Kidney tubule cell (primary cell): ENCODE measurements at places on chromosomes 11 and 22.

DNA sequence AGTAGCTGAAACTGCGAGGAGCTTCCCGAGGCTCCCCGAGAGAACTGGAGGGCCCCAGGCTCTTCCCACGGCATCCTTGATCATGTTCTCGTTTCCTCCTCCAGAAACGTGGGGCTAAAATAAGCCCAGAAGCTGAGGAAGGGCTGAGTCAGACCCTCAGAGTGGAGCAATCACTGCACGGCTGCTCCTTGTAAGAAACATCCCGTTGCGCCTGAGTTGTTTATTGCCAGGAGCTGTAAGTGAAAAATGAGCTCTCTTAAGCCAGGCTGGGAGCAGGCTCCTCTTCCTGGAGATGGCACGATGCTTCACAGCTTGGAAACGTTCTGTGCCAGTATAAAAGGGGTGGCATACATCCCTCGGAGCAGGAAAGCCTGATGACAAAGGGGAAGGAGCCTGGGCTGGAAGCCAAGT, 47.3 kb upstream of the SYN3 start:
- DNase-seq: peak; percentile 91

- DNase-seq: peak; percentile 81
Observed at GRCh38 chr11:86916330-86916729, 38.9 kb downstream of the FZD4 start.

DNA sequence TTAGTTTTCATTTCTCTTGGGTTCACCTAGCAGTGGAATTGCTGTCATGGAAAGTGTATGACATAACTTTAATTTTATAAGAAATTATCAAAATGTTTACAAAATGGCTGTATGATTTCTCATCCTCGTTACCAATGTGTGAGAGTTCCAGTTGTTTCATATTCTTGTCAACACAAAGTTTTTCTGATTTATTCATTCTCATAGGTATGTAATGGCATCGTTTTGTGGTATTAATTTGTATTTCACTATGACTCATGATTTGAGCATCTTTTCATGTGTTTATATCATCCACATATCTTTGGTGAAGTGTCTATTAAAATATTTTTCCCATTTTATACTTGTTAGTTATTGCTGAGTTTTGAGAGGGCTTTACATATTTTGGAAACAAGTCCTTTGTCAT, 5.5 kb downstream of the FAM111B start:
- no peak for DNase-seq

GRCh38 chr22:39589875-39590274, 19.3 kb downstream of the CACNA1I start:
- DNase-seq: no peak

GRCh38 chr11:127358160-127358559, 357.6 kb upstream of the KIRREL3 start:
- DNase-seq: no peak

DNA sequence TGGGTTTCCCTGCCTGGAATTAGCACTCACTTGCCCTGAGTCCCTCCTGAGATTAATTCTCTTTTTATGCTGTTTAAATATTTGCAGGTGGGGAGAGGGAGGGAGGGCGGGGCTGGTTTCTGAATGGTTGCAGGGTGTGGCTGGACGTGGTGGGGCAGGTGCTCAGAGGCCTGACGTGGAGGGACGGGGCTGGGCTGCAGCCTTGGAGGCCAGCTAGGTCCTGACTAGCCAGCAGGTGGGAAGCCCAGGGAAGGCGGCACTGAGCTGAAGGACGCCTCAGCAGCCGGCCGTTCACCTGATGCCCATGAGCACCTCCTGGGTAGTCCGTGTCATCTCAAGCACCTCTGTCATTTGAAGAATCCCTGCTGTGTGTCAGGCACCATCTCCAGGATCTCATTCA, 21.3 kb downstream of the SGSM1 start:
- no peak for DNase-seq
